HepG2 (cell line): ENCODE measurements at places on chromosomes 7 and 10. TPM values are rescaled to one million over a fixed set of nuclear protein-coding genes. Genes with fewer than 3 reads are reported as not detected.
A peak's percentile ranks its signal among the peaks of the same experiment; 100 is the strongest.

The PNLIP gene
- total RNA-seq: not detected in 2 replicates

The MRPS16 gene
- 135 and 189 TPM in 2 replicates for total RNA-seq

The DKK1 gene
- total RNA-seq: 143 and 262 TPM in 2 replicates

- no peak for DNase-seq
Measured at GRCh38 chr7:10343108-10343507, 630.6 kb upstream of the PHF14 start.

GRCh38 chr10:132448248-132448731 is 51.3 kb downstream of the PWWP2B start:
- no peak for DNase-seq

GRCh38 chr7:22445140-22445743 is 54.7 kb downstream of the STEAP1B start:
- DNase-seq: no peak

DNA sequence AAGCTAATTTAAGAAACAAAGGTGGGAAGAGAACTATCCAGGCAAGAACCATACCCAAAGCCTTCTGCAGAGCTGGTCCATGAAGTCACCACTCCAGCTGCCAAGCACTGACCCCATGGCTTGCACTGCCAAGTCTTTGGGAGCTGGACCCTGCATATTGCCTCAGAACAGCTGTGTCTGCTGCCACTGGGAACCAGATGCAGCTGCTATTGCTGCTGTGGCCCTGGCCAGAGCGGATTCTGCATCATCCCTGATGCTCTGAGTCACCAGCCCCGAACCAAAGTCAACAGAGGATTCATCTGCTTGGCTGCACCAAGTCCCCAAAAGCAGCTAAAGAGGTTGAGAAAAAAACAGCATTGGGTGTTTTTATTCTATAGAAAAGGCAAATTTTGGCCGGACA is 39.2 kb upstream of the GSAP start:
- peak; percentile 60 for DNase-seq

DNA sequence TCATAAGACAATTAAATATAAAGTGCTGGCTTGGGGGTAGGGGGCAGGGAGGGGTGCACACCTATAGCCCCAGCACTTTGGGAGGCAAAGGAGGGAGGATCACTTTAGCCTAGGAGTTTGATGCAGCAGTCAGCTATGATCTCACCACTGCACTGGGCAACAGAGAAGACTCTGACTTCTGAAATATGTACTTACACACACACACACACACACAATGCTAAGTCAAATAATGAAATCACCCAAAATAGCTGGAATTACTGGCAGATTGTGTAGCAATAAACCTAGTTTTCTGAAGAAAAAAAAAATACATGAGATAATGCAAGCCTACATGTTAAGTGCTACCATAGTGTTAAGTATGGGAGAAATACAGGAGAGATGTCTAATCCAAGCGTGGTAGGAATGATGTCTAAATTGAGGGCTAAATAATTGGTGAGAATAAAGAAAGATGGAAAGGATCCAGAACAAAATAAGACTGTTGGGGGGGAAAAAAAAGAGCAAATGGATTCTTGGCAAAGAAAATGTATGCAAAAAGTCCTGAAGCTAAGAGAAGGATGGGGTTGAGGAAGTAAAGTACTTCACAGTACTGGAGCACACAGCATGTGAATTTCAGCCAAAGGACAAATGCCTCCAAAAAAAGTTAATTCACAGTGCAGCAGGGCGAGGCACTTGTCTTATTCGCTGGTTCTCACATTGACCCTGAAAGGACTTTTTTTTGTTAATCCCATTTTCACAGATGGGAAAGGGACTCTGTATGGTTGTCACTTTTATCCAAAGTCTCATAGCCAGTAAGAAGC is 73.9 kb downstream of the IGF2BP3 start:
- DNase-seq: no peak
